ENCODE measurements at places on chromosomes 4 and X.

DNA sequence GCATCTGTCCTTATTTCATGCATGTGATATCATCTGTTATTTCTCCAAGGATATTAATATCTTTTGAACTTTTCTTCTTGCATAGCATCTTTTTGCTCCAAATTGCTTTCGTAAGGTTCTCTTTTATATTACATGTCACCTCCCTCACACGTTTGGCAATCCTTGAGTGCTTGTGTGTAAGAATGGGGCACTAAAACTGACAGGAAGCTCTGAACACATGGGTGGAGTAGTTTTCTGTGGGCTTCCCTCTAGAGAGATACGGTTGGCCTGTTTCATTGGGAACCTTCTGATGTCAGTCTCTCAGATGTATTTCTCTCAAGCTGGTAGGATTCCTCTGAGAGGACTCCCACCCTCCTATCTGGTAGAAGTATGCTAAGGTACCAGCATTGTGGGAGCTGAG lies 223.0 kb downstream of the MID1 start:
- no peak for DNase-seq

- DNase-seq, result no peak
Measured at GRCh38 chr4:105624530-105624929, 72.1 kb downstream of the ARHGEF38 start.

DNA sequence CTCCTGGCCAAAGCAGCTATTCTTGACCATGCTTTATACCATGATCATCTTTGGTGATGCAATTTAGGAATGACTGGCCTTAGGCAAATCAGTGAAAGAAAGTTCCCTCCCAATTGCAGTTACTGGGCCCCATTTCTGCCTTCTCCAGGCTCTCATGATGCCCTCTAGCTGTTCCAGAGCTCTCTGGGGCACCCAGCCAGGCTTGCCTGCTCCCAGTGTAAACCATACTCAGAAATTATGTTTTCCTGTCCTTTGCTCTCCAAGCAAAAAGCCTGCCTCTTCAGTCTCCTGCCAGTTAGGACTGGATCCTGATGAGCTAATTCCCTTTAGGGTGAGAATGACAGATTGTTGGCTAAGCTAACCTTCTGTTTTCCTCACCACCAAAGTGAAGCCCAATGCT lies 85.3 kb upstream of the RBPJ start:
- DNase-seq, result no peak

GRCh38 chrX:12089740-12090139 lies 48.5 kb upstream of the FRMPD4 start:
- no peak for DNase-seq

DNA sequence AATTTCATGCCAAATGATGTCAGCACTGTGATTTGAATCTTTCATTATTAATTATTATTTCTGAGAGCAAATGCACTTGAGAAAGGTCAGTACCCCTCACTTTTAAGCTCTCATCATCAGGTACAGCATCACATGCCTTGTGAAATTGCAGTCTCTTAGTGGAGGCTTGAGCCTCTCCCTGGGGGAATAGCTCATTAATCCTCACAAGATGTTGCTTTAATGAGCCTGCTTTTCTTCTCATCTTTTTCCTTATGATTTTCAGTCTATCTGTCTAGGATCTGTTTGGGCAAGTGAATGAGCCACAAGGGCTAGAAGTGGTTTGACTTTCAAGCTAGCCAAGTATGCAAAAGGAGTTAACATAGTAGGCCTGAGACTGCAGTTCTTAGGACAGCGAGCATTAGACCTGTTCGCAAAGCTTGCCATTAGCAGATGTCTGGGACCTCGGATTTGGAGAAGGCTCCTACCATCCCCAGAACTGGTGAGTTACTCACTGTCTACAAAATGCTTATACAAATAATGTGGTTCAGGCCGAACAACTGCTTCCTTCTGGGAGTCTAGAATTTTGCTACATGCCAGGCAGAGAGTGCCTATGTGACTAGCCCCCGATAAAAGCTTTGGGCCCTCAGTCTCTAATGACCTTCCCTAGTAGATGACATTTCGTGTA lies 174.5 kb downstream of the IL15 start:
- no peak for DNase-seq

DNA sequence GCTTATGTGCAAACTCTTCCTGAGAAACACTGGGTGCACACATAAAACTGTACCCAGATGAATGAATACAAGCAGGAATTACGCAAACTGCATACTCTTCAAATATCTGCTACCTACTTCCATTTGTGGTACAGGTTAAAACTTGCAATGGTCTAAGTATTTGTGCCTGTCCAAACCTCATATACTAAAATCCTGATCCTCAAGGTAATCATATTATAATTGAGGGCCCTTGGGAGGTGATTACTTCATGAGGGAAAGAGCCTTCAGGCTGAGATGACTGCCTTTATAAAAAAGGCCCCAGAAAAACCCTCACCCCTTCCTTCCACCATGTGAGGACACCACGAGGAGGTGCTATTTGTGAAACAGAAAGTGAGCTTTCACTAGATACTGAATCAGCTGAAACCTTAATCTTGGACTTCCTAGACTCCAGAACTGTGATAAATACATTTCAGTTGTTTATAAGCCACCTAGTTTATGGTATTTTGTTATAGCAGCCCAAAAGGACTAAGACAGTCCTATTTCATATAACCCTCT lies 1977.2 kb downstream of the PCDH7 start:
- no peak for DNase-seq

- DNase-seq, result no peak
Measured at GRCh38 chr4:72084587-72085011, 52.8 kb downstream of the NPFFR2 start.

DNA sequence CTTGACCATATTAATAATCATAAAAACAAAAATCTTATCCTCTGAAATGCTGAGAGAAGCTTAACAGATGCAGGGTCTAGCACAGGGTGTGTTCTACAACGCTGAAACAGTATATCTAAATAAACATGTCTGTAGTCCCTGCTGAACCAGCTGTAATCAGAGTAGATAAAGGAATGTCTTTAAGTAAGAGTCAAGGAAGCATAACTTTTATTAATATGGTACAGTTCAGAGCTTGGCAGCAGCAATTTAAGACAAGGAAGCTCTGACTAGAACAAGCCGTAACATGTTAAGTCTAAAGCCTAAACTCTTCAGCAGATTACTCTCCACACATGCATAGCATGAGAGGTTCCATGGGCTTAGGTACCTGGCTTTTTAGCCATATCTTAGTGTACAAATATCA lies 36.1 kb downstream of the NFKB1 start:
- DNase-seq, result no peak
